NCI-H526 (cell line): ENCODE measurements at places on chromosomes 12 and 14.

DNA sequence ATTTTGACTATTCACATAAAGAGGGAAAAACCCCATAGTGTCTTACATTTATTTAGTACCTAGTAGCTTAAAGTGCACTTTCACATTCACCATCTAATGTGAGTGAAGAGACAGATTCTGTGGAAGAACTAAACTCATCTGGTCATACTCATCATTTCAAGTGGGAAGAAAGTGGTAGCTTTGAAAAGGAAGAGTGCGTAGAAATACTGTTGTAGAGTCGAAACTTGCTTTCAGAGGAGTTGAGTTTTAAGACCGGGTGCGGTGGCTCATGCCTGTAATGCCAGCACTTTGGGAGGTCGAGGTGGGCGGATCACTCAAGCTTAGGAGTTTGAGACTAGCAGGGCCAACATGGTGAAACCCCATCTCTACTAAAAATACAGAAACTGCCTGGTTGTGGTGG lies 222.2 kb downstream of the ERC1 start:
- DNase-seq = no peak

GRCh38 chr12:105474672-105475071 lies 144.2 kb downstream of the C12orf75 start:
- no peak for DNase-seq

DNA sequence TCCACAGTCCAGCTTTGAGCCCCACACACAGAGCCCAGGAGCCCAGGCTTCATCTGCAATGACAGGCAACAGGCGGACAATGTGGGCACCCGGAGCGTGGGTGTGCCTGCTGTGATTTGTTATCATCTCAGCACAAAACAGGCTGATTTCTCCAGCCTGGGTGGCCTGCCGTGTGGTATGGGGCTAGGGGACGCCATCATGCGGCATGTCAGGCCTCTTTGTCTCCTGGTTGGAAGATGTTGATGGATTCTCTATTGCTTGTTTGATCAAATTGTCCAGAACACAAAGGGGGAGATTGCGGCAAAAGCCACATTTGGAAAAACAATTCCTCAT lies 147.1 kb downstream of the KIF26A start:
- no peak for DNase-seq

GRCh38 chr12:28191051-28192048 lies 1.1 kb downstream of the CCDC91 start:
- no peak for DNase-seq

- DNase-seq = no peak
Observed at GRCh38 chr12:67002720-67003119, 266.4 kb upstream of the CAND1 start.

- no peak for DNase-seq
Observed at GRCh38 chr12:45010059-45010458, 40.8 kb downstream of the DBX2 start.

DNA sequence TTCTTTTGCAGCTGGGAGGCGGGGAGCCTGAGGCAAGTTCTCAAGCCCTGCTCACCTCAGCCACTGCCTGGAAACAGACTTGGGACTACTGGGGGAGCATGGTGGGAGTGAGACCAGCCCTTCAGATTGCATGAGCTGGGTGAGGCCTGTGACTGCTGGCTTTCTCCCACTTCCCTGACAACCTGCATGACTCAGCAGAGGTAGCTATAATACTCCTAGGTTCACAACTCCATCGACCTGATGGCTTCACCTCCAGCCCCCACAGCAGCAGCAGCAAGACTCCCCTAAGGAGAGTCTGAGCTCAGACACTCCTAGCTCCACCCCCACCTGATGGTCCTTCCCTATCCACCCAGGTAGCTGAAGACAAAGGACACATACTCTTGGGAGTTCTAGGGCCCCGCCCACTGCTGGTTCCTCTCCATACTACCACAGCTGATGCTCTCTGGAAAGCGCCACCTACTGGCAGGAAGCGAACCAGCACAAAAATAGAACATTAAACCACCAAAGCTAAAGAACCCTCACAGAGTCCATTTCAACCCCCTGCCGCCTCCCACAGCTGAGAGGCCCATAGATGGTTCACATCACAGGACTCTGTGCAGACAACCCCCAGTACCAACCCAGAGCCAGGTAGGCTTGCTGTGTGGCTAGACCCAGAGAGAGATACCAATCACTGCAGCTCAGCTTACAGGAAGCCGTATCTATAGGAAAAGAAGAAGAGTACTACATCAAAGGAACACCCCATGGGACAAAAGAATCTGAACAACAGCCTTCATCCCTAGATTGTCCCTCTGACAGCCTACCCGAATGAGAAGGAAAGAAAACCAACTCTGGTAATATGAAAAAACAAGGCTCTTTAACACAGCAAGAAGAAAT lies 68.7 kb downstream of the RPAP3 start:
- DNase-seq = peak; percentile 49

- peak; percentile 58 for DNase-seq
Observed at GRCh38 chr12:120041386-120042231, 52.6 kb downstream of the BICDL1 start.

DNA sequence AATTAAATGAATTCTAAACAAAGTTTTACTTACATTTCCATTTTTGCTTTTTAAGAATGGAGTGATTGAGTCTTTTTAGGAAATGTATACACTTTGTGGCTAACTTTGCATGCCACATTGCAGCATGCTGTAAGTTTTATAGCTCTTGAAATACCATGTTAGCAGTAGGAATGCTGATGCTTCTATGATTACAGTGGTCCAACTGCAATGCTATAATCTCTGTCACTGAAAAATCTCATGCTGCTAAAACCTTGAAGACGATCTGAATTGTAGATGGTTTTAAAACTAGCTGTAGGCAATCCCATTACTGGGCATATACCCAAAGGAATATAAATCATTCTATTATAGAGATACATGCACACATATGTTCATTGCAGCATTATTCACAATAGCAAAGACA lies 127.6 kb downstream of the WIF1 start:
- no peak for DNase-seq

DNA sequence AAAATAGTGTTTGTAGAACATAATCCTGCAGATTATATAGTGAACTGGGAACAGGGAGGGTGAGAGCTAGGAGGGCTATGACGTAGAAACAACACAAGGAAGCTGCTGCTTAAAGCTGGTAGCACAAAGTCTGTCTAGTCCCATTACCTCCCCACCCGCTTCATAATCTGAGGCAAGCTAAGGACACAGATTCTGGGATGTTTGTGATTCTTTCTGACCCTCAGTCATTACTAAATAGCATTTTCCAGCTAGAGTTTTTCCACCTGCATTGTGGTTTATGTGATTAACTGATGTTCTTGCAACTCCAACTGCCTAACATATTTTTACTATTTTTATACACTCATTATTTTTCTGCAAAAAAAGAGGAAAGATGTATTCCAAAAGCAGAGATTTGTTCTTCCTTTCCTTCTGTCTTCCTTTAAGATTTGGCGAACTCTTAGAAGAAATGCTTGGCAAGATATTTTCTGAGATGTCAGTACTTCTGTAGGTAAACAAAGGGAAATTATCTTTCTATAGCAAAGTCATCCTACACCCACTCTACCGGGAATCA lies 293.2 kb upstream of the FAR2 start:
- no peak for DNase-seq
